ENCODE measurements at places on chromosomes 13 and 19.
A peak's percentile ranks its signal among the peaks of the same experiment; 100 is the strongest.

GRCh38 chr19:50003810-50004419, 21.3 kb downstream of the VRK3 start:
- DNase-seq = peak; percentile 94

- peak; percentile 44 for DNase-seq
Measured at GRCh38 chr19:13401388-13401787, 104.9 kb downstream of the CACNA1A start.

GRCh38 chr19:2977001-2977745, at the start of gene TLE6:
Gene TLE6, plus strand, starts transcription at chr19:2977564. Its CDS starts 670 bp downstream, at chr19:2978234.
- peak; percentile 94 for DNase-seq

DNA sequence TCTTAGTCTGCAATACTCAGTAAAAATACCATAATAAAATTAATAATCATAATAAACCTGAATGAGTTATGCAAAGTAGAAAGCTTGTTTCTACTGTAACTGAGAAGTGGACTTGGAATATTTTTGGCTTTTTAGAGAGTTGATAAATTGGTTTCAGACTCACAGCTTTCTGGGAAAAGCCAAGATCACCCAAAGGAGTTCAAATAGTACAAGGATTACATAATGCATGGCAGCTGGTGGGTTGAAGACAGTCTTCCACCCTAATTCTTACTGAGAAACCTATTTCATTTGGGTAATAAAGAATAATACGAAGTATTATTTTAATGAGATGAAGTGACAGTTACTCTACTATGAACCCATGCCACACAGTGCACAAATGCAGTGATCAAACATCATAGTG, 139.4 kb upstream of the KLF12 start:
- no peak for DNase-seq

DNA sequence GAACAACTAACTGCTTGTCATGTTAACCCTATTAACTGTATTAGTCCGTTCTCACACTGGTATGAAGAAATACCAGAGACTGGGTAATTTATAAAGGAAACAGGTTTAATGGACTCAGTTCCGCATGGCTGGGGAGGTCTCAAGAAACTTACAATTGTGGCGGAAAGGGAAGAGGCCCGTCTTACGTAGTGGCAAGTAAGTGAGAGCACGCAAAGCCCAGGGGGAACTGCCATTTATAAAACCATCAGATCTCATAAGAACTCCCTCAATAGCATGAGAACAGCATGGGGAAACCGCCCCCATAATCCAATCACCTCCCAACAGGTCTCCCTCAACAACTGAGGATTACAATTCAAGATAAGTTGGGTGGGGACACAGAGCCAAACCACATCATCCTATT, 34.7 kb downstream of the PHF11 start:
- DNase-seq = peak; percentile 63

DNA sequence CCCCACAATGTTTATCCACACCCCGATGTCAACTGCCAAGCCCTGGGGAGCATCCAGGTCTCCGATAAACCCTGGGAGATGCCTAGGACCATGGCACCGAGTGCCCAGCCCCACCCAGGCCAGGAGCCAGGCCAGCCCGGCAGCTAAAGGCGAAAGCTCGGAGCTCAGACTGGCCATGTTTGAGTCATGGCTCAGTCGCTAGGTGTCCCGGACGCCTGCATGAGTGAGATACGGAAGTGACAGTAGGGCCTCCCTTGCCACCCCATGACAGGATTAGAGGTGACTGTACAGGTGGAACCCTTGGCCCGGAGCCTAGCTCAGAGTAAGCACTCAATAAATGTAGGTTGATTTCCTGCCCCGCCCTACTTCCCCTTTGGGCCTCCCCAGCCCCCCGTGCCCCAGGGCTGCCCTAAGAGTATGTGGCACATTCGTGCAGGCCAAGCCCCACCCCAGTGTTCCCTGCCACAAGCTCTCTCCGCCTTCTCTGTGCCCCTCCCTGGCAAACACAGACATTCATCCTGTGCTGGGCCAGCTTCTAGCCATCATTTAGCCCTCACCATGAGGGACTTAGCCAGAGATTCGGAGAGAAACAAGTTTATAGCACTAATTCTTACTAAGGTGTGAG, 5.8 kb upstream of the TPM4 start:
- no peak for DNase-seq

DNA sequence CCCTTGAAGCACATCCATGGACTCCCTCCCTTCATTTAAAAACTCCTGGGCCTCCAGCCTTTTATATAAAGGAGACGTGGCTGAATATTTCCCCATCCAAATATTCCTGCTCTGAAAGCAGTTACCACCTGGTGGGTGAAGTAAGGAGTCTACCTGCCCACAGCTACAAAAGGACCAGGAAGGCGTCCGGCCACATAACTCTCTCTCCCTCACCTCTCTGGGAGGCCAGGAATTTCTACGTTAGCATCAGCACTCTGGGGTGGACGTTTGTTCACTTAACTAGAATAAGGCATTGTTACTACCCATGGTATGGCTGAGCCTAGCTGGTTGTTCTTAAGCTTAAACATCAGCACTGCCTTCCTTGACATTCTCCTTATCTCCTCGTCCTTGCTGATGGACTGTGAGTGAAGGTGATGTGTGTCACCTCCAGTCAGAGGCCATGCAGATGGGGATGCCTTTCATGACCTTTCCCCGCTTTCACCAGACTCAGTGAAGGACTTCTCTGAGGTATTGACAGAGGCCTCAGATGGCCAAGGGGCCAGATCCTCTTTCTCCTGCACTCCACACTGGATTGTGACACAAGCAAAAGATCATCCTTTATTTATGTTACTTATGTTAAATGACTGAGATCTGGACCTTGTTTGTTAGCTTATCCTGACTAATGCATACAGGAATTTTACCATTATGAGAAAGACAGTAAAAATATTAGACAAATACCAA, 22.2 kb upstream of the KPNA3 start:
- no peak for DNase-seq
